ENCODE measurements at places on chromosomes 2 and 18.
A peak's percentile ranks its signal among the peaks of the same experiment; 100 is the strongest.

GRCh38 chr18:32201948-32202672, 12.3 kb downstream of the MEP1B start:
- no peak for DNase-seq

DNA sequence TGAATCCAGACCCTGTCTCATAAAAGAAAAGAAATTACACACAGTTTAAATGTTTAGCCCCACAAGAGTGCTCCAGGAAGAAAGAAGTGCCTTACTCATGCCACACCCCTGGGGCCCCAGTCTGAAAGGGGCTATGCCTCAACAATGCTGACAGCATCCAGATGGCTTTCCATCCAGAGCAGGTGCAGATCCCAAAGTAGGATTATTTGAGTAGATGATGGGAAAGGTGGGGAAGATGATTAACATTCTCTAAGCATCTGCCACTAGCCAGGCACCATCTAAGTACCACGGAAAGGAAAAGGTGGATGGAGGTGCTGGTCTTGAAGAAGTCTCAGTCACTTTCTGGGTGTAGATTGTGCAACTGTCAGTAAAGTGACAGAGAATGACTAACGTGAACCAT, 16.3 kb downstream of the DPYSL5 start:
- no peak for DNase-seq

DNA sequence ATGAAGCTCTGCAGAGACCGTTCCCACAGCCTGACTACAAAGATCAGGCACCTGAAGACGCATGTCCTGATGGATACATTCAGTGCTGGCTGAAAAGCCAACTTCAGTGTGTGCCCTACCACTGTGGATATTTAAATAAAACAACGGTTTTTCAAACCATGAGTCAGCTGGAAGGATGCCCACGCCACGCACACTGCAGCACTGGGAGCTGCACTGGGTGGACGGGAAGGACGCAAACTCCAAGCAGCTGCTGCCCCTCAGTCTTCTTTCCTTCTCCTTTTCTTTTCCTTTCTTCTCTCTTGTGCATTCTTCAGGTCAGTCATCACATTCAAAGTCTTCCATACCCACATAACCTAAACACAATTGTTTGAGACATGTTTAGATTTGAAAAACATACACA, 7.9 kb downstream of the TMEM18 start:
- DNase-seq: no peak

- DNase-seq: no peak
These were observed 95.1 kb downstream of the ACOXL start for GRCh38 chr2:110827511-110827910.

DNA sequence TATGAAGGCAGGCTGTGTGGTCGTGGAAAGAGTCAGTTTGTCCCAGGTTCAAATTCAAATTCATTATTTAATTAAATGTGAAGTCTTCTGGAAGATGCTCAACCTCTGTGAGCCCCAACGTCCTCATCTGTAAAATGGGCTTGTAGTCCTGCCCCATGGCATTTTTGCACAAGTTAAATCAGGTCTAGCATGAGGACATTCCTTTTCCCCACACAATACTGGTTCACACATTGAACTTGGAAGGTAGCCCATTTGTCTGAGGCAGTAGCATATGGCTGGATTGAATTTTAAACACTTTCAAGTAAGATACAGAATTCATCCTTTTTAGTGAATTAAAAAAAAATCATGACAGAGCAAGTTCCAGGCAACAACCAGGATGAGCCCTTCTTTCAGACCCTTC, 665.4 kb upstream of the HS6ST1 start:
- no peak for DNase-seq

DNA sequence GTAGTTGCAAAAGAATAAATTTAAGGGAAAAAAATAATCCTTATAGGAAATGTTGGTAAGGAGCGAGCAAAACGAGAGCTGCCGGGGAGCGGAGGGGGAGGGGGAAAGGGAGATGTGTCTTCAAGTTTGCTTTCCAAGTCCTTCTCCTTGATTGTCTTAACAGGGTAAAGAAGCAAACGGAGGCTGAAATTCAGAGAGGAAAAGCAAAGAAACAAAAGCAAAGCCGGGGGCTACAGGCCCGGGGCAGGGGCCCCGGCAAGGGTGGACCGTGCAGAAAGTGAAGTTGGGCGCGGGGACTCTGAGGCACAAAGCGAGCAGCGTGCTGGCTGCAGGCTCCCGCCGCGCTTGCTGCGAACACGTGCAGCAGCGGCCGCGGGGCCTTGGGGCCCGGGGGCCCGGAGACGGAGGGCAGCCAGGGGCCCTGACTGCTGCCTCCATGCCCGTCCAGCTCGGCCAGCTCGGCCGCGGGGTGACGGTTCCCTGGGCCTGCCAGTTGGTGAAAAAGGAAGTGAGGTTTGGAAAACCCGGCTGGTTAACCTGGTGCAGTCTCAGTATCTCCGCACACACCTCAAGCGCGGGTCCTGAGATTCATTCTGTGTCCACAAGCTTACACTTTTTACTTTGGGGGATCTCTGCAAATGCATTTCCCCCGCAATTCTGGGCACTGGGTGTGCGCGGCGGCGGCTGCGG, 4.1 kb downstream of the BCL11A start:
- DNase-seq: no peak

GRCh38 chr2:231991664-231992063, 30.2 kb downstream of the DIS3L2 start:
- DNase-seq: no peak

GRCh38 chr2:37576831-37577230, 94.6 kb downstream of the CDC42EP3 start:
- DNase-seq: peak; percentile 5

DNA sequence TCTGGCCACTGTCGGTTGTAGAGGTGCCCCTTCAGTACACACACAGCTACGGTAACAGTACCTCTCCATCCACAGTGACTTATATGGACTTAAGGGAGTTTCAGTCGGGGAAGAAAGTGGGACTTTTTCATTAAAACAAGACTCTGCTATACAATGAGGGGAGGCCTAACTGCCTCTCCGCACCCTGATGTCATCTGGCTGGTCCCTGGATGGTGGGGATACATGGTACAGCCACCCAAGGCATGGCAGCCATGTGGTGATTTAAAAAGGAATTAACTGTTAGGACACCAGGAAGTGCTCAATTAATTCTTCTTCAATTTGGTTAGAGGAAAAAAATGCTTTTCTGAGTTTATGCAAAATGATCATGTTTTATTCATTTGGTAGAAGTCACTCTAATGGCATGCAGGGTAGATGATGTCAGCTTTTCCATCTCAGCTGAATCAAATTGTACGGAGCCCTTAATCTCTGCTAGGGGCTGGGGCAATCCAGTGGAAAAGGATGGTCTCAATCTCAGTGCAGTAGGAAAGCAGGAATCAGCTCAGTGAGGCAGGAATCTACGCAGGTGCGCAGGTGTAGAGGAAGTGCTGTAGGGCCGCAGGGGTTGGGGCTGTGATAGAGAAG, 243.9 kb downstream of the PRKCE start:
- no peak for DNase-seq

DNA sequence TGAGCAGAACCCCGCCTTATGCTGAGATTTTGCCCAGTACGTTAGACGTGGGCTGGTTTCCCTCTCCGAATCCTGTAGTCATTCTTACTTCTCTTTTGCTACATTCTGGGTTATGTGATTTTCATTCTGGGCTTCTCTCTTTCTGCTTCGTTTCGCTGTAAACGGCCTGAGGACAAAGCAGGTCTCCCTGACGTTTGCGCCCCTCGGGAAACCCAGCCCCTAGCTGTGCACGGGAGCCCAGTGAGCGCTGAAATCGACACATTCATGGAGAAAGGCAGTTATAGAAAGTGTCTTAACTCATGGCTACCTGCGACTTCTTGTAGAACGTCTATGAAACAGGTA, 22.7 kb upstream of the MC5R start:
- DNase-seq: no peak

DNA sequence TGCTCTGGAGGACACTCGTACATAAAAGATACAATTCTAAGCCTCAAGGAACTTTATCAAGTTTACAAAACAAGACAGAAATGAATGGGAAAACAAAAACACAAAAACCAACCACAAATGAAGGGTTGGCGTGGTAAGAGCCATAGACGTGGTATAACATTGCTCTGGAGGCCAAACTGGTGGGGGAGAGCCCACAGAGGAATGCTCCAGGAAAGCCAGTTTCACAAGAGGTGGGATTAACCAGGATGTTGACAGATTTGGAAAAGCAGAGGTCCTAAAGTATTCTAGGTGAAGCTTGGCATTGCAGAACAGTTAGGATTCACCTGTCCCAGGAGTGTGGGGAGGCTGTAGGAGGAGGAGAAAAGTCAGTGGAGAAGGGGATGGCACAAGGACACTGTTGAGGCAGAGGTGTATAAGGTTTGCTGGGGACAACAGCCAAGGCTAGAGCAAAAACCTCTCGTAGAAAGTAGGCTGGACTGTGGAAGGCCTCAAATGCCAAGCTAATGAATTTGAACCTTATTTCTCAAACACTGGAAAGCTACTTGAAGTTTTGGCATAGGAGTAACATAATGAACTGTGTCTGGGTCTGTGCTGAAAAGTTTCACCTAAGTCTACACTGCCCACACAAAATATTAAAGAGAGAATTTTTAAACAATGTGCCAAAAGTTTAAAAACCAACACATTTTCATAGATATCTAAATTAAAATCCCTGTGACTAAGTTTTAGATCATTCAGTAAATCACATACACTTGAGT, 135.1 kb downstream of the THADA start:
- DNase-seq: no peak

GRCh38 chr2:2931318-2932075, 446.1 kb downstream of the EIPR1 start:
- DNase-seq: no peak

DNA sequence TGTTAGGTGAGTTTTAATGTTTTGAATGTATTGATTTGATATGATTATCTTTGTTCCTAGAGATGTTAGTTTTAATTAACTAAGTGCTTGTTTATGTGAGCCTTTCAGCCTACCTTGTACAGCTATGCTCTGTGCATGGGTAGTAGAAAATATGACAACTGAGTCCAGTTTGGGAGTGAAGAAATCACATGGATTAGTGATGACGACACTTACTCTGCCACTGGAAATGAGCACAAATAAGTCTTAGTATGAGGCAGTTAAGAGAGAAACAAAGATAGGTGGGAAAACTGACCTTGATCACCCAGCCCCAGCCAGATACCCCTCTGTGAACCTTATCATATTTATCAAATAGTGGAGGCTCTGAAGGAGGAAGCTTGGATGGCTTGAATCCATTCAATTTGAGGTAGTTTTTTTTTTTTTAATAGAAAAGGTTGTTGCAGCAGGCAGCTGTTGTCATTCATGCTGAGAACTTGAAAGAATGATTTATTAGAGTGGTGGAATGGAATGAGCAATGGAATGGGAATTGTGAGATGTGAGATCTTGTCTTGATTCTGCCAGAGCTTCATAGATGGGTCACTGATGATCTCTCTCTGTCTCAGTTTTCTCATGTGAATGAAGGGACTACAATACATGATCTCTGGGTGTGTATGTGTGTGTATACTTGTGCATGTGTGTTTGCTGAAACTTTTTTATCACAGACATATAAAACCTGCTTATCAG, 96.4 kb downstream of the MAP3K20 start:
- DNase-seq: no peak

Measured in caudate nucleus (tissue), 63 donors.